Neural crest cell (in vitro differentiated cells): ENCODE measurements at places on chromosomes 7 and 10. TPM values are rescaled to one million over a fixed set of nuclear protein-coding genes. Genes with fewer than 3 reads are reported as not detected.

DNA sequence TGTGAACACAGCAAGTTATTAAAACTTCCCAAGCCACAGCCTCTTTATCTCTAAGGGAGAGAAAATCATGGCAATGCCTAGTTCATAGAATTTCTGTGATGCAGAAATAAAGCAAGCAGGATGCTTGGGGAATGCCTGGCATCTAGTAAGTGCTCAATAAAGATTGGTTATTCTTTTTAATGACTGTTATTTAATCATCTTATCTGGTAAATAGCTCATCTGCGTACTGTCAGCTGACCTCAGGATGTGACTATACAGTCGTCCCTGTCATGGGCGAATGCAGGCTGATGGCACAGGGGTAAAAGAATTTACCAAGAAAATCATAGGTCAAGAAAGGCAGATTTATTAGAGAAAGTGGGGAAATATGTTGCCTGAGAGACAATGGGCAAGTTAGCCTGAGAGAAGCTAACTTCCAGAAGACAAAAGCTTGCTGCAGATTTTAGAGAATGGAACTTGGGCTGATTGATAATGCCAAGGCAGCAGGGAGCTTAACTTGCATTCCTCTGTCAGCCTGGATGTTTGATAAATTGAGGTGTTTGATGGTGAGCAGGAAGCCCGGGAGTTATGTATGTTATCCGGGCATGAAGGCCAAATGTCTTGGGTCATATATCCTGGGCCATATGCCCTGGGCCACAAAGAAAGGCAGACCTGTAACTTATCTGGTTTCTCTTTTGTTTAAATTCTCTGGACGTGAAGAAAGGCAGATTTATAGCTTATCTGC lies 126.0 kb downstream of the KCNMA1 start:
- H3K27ac ChIP-seq = no peak overlapping the region
- H3K4me1 ChIP-seq = peaks cover 29% of the 10 kb centered on the region
- H3K36me3 ChIP-seq = no peaks in the 10 kb centered on the region
- no peak for DNase-seq
- H3K4me3 ChIP-seq = no peak overlapping the region

DNA sequence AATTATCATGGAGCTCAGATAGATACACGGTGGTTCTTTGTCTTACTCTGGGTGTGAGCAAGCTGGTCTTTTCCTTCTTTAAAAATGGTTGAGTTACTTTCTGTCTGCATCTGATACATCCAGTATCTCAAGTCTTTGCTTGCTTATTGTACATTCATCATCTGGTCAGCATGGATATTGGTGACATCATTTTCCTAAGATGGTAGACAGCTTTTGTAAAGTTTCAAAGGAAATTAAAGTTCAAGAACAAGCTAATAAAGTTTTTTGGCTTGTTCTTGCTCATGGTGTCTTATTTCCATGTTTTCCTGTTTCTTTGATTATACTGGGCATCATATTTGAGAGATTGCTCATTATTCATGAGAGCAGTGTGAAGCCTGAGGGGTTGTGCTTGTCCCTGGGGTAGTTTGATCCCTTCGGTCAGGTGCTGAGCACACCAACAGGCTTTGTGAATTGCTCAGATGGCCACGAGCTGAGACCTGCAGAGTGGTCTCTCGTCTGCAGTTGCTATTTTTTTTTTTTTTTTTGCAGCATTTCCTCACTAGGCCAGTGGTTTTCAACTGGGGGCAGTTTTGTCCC lies 38.5 kb downstream of the MGMT start:
- no peaks in the 10 kb centered on the region for H3K4me1 ChIP-seq
- no peaks in the 10 kb centered on the region for H3K27me3 ChIP-seq
- H3K4me3 ChIP-seq = no peak overlapping the region
- no peak overlapping the region for H3K27ac ChIP-seq
- peaks cover 8% of the 10 kb centered on the region for H3K36me3 ChIP-seq
- no peak for DNase-seq

DNA sequence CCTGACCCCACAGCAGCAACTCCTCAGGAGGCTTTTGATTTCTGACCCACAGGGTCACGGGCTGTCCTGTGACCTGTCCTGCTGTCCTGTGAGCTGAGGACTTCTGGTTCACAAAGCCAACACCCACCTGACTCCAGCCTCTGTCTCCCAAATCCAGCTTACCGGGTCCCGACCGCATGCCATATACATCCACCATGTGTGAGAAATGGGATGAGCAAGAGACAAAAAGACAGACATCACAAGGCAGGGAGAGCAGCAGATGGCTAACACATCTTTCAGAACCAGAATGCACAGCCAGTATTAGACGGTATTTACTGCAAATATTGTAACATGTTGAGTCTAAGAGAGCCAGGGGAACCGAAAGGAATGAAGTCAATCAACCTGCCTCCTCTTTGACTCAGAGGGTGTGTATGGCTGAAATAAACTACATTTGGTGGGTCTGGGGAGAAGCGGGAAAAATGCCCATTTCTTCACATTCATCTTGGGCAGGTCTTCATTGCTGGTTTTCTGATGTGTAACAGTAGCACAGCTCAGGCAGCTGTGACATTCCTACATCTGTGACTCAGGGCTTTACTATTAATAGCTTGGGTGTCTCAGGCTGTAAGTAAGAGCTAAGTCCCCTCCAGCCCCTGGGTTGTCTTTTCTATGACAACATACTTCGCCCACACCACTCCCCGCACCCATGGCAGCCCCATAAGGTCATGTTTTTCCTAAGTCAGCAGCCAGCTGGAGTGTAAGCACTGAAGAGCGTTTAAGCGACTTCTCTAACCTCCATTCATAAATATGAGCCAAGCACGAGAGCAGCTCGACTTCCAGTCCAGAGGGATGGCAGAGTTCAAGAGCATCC lies 25.0 kb downstream of the ABLIM1 start:
- no peak for DNase-seq
- peak overlapping the region; percentile 90 for H3K4me3 ChIP-seq
- no peaks in the 10 kb centered on the region for H3K36me3 ChIP-seq
- H3K4me1 ChIP-seq = peaks cover 46% of the 10 kb centered on the region
- H3K27ac ChIP-seq = no peak overlapping the region
- peaks cover 65% of the 10 kb centered on the region for H3K27me3 ChIP-seq

GRCh38 chr10:46292573-46293023 lies 5.8 kb downstream of the ANTXRL start:
- no peak for DNase-seq
- no peak overlapping the region for H3K4me3 ChIP-seq
- peaks cover 18% of the 10 kb centered on the region for H3K4me1 ChIP-seq
- peaks cover 39% of the 10 kb centered on the region for H3K27me3 ChIP-seq

- H3K4me3 ChIP-seq = no peak overlapping the region
- peaks cover 14% of the 10 kb centered on the region for H3K4me1 ChIP-seq
- H3K27ac ChIP-seq = no peak overlapping the region
- peaks cover 43% of the 10 kb centered on the region for H3K27me3 ChIP-seq
- DNase-seq = no peak
Observed at GRCh38 chr7:30977222-30977621, 13.5 kb downstream of the GHRHR start.

- peaks cover 45% of the 10 kb centered on the region for H3K36me3 ChIP-seq
- no peak overlapping the region for H3K27ac ChIP-seq
- DNase-seq = no peak
- no peaks in the 10 kb centered on the region for H3K4me1 ChIP-seq
Observed at GRCh38 chr10:110118891-110119621, 88.3 kb upstream of the MXI1 start.

GRCh38 chr10:51100221-51100620 lies 25.9 kb downstream of the PRKG1 start:
- H3K4me1 ChIP-seq = no peaks in the 10 kb centered on the region
- no peaks in the 10 kb centered on the region for H3K27me3 ChIP-seq

DNA sequence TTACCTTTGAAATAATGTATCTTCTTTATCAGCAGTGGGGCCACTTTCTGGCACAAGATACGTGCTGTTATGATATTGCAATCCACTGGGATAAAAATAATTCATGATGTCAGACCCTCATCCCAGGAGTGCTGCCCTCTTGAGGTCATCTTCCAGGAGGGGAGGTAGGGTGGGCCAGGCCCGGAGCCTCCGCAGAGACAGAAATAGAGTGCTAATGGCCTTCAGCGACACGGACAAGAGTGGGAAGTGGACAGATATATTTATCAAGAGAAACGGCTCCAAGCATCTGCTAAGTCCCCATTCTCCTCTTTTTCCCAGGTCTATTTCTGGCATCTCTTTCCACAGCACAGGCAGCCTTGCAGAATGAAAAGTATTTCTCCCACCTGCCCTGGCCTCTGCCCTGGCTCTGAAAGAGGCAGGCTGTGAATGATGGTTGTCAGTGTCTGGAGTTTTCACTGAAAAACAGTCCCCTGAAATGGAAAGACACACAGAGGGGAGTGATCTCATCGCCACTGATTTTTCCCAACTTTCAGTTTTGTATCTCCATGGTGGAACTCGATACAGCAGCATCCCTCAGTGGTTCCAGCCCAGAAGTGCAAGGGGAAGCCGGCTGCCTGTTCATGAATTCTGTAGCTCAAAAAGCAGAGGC lies 251.7 kb upstream of the MYO3A start:
- peaks cover 12% of the 10 kb centered on the region for H3K4me1 ChIP-seq
- no peak overlapping the region for H3K4me3 ChIP-seq
- no peaks in the 10 kb centered on the region for H3K36me3 ChIP-seq
- DNase-seq = no peak
- H3K27me3 ChIP-seq = no peaks in the 10 kb centered on the region
- H3K27ac ChIP-seq = peak overlapping the region; percentile 50

DNA sequence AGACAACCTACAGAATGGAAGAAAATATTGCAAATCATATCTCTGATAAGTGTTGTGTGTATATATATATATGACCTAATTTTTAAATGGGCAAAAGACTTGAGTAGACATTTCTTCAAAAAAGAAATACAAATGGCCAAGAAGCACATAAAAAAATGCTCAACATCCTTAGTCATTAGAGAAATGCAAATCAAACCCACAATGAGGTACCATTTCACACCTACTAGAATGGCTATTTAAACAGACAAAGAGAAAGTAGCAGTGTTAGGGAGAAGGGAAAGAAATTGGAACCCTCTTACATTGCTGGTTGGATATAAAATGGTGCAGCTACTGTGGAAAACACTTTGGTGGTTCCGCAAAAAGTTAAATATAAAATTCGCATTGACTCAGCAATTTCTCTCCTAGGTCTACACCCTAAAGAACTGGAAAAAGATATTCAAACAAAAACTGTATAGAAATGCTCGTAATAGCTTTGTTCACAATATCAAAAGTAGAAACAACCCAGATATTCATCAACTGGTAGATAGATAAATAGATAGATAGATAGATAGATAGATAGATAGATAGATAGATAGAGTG lies 16.3 kb downstream of the ACSL5 start:
- H3K4me1 ChIP-seq = peaks cover 10% of the 10 kb centered on the region
- no peaks in the 10 kb centered on the region for H3K36me3 ChIP-seq
- H3K27me3 ChIP-seq = no peaks in the 10 kb centered on the region
- no peak overlapping the region for H3K4me3 ChIP-seq
- no peak for DNase-seq
- H3K27ac ChIP-seq = no peak overlapping the region

DNA sequence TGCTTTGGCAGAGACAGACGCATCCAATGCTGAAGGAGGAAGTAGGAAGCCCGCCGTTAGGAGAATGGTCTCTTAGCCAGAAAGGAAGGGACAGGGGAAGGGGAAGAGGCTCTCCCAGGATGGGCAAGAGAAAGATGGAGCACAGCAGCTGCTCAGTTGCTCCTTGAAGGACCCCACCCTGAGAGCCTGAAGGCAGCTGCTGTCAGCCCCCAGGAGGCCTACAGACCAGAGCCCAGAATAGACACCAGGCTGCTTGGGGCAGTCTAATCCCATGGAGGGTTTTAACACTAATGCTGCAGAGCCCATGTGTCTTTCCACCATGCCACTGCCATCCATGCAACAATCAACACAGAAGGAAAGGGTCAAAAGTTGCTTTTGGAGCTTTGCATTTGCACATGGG lies 3.5 kb upstream of the C7orf33 start:
- peaks cover 10% of the 10 kb centered on the region for H3K4me1 ChIP-seq
- no peak for DNase-seq
- H3K27me3 ChIP-seq = peaks cover 7% of the 10 kb centered on the region

DNA sequence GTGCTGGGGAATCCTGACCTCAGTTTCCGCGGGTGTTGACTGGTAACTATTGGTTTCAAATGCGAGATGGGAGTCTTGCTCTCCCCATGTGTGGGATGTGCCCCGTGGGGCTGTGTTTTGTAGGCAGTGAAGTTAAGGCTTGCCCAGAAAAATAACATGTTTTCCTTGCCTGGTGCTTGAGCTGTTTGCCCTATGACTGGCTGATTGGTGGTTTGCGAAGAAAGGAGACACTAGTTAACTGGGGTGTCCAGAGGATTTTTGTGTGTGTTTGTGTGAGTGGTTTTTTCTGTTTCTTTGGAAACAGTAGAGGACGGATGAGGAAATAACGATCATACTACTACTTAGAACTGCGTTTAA lies 61.9 kb downstream of the CREB5 start:
- no peak overlapping the region for H3K27ac ChIP-seq
- H3K4me3 ChIP-seq = no peak overlapping the region
- DNase-seq = no peak
- peaks cover 37% of the 10 kb centered on the region for H3K4me1 ChIP-seq
- H3K27me3 ChIP-seq = no peaks in the 10 kb centered on the region

DNA sequence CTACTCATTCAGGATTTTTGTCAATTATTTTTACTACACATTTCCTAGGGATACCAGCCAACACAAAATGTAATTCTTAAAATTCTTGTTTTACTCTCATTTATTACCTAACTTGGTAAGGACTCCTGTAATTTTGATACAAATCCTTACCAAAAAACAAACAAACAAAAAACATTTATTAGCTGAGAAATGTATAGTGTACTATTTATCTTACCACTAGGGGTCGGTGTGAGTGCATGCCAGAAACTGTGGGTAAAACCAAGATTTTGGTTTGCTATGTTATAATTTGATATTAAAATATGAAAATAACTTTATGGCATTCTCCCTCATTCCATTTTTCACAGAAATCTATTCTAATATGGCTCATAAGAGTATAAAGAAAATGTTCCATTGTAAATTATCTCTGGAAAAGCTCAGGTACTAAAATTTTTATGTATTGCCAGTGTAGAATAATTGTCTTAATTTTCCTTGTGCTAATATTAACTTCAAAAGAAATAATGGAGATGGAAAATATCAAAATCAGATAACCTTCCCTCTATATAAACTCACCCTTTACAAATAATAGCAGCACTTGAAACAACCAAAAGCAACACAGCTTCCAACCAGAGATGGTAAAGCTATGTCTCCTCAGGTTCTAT lies 290.8 kb upstream of the PCDH15 start:
- no peaks in the 10 kb centered on the region for H3K27me3 ChIP-seq
- no peak overlapping the region for H3K4me3 ChIP-seq
- H3K27ac ChIP-seq = no peak overlapping the region
- H3K36me3 ChIP-seq = no peaks in the 10 kb centered on the region

GRCh38 chr7:50662041-50662694 lies 97.0 kb upstream of the DDC start:
- H3K4me3 ChIP-seq = no peak overlapping the region
- H3K27me3 ChIP-seq = no peaks in the 10 kb centered on the region
- peaks cover 6% of the 10 kb centered on the region for H3K4me1 ChIP-seq
- DNase-seq = no peak
- H3K36me3 ChIP-seq = peaks cover 3% of the 10 kb centered on the region

GRCh38 chr7:133746847-133747246 lies 380.3 kb upstream of the LRGUK start:
- H3K36me3 ChIP-seq = no peaks in the 10 kb centered on the region
- no peak for DNase-seq
- no peak overlapping the region for H3K27ac ChIP-seq
- H3K4me3 ChIP-seq = no peak overlapping the region
- no peaks in the 10 kb centered on the region for H3K27me3 ChIP-seq

Gene VGF
- 8.7 and 9.1 TPM in 2 replicates for total RNA-seq

Gene GIMAP2
- total RNA-seq = not detected in 2 replicates
